B cell (primary cell): ENCODE measurements at places on chromosomes 12 and 14.

GRCh38 chr14:88044776-88045446 lies 40.0 kb downstream of the GPR65 start:
- no peak for DNase-seq

DNA sequence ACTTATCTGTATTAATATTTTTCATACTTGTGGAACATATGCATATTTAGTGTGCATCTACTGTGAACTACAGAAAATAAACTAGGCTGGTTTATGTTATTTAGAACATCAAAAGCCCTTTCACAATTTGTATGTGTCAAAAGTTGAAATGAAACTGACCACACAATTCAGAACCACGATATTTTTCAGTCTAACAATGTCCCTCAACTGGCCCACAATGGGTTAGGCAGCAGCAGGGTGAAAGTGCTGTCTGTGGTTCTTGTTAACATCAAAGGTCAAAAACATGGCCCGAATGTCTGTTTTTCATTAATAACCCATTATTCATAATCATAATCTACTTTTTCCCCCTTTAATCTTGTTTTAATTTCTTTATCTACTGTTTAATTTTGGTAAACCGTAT lies 559.9 kb upstream of the ATP2B1 start:
- no peak for DNase-seq

GRCh38 chr12:107602446-107602845 lies 83.2 kb upstream of the PWP1 start:
- no peak for DNase-seq

DNA sequence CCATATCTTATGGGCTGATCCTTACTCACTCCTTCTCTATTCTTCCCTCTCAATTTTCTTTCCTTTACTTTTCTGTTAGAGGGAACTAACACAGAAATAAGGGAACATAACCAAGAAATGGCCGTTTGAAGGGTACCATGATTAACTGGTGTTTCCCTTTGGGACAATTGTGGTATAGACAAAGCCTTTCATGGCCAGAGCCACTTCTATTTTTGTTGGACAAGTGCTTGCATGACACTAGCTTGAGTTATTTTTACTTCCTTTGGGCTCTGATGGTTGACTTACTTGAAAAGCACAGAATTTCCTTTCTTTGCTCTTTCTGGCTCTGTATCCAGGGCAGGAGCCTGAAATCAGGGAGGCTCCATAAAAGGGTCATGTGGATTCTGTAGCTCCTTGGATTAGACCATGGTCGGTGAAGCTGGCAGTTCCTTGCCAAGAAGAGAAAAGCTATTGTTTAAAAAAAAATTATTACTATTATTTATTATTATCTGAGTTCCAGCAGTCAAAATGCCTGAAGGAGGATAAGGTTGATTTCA lies 130.6 kb downstream of the KTN1 start:
- DNase-seq: no peak
